Stimulated activated CD8-positive, alpha-beta memory T cell treated with anti-CD3 and anti-CD28 coated beads, Interleukin-4, amount 100 ng/mL, for 1 hour (primary cell): ENCODE measurements at places on chromosomes 1 and 21.

DNA sequence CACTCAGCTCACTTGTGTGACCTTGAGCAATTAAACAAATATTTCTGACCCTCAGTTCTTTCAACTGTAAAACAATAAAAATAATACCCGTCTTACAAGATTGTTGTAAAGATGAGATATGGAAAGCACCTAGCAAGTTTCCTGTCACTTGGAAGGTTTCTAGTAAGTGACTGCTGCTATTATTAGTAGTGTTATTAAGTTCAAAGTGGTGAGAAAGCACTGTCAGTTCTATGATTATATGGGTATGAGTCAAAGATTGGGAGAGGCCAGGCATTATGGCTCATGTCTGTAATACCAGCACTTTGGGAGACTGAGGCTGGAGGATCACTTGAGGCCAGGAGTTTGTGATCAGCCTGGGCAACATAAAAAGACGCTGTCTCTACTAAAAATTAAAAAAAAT, 145.4 kb downstream of the C1orf21 start:
- no peak for DNase-seq

- DNase-seq, result no peak
These were observed 27.7 kb upstream of the DYRK1A start for GRCh38 chr21:37338671-37339551.

DNA sequence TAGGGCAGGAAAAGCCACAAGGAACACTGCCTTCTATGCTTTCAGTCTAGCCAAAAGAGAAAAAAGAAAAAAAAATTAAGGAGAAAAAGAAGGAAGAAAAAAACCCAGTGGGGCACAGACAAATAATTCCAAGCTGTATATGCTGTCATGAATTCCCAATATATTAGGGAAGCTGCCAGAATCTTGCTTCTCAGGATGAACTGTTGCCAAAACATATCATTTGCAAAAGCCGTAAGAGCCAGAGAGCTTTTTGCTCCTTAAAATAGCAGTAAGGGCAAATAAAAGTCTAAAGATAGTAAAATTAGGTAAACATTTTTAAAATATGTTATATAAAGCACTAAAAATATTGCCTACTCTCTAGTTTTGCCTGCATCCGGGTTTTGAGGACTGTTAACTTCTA, 52.1 kb downstream of the PGM1 start:
- DNase-seq, result no peak

DNA sequence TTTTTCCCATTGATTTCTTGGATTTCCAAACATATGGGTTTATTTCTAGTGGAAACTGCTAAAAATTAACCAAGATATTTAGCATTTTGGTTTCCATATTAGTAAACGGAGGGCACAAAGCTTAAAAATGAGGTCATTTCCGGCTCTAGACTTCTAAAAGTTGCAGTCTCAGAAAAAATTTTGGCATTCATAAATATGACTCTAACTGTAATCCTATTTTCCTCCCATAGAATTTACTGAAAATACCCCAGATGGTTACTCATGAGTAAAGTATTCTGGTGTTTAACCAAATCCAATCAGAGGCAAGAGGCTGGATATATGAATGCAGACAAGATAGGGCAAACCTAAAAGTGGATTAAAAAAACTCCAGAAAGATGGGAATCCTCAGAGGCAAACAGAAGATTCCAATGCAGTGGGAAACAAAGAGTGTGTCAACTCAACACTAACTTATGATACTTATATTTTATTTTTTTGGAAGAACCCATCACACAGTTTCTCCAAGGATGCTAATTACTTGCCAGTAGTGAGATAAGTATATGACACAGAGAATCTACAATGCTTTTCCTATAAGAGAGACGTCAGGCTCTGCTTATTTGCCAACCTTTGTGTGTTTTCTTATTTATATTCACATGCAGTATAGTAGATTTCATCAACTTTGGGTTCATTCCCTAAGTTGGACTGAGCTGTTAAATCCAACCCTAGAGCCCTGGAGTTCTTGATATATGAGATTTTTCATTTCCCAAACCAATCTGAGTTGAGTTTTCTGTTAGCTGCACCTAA, 90.1 kb upstream of the BCL10 start:
- DNase-seq, result no peak

GRCh38 chr1:183487674-183488442, 15.6 kb downstream of the SMG7 start:
- no peak for DNase-seq

DNA sequence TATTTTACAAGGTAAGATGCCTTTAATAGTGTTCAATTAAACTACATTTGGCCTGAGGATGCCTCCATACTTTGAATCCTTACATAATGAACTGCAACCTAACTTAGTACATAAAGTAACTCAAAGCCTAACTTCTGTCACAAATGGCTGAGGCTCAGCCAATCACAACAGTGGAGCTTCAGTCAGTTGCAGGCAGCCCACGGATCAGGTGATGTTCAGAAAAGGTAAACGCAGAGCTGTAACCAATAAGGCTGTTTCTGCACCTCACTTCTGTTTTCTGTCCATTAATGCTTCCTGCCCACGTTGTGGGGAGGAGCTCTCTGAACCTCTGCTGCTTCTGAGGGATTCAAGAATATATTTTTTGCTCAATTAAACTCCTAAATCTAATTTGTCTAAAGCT, 94.8 kb upstream of the KIAA0040 start:
- no peak for DNase-seq

DNA sequence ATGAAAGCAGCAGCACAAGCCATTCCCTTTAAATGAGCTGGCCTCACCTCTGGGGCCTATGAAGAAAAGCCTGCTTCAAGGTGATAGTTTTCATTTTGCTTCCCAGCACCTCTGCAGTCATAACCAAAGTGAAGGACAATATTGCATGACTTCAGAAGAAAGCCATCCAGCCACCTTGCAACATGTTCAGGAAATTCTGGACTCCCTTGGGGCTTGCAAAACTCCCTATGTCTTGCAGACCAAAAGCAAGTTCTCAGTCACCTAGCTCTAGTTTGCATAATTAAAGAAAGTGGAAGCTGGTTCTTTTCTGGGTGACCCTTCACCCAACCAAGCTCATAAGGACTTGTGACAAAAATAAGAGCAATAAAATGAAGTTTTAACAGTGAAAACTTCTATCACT, 87.6 kb downstream of the GFI1 start:
- DNase-seq, result no peak

DNA sequence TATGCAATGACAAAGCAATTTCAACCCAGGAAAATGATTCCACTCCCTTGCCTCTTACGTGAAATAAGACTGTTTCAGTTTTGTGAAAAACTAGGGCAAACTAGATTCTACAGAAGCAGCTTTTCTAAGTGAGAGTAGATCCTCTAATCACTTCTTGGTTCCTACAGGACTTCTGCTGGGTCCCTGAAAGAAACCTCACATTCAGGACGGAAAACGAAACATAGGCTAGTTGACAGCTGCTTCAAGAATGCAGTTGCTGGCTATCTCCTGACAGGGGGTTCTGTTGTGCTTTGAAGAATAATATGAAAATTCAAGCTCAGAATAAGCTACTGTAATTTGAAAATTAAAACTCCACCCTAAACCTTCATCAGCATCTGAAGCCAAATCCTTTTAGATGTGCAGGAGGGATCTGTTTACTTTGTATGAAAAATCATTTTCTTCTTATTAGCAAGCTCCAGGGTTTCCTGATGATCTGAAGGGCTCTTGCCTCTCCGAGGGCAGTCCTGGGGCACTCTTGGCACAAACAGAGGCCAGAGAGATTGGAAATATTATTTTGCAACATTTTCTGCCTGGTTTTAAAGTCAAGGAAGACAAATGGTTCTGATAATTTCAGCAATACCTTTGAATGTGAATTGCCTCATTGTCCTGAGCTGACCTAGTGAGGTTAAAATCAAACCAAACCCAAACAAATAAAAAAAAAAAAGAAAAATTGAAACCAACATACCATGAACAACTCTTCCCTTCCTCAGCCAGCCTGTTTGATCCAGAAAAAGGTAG, 55.0 kb downstream of the NTMT2 start:
- no peak for DNase-seq

DNA sequence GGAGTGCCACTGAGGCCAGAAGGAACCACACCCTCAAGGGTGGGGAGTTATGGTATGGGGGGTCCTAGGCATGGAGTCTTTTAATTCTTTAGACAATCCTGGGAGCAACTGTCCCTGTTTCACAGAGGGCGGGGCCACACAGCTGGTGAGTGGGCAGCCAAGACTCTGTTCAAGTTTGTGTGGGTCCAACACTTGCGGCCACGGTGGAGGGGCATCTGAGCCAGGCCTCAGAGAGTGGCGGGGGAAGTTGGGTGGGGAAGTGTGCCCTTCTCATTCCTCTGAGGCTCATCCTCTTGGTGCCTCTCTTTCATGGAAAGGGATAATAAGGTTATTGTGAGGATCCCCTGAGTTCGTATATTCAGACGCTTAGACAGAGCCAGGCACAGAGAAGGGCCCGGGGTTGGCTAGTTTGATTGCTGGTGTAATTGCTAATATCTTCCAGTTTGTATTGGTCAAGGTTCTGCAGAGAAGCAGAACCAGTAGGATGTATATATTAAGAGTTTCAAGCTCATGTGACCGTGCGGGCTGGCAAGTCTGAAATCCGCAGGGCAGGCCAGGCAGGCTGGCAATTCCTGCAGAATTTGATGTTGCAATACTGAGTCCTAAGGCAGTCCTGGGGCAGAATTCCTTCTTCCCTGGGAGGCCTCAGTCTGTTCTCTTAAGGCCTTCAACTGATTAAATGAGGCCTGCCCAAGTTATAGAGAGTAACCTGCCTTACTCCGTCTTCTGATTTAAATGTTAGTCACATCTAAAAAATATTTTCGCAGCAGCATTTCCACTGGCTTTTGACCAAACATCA, 15.9 kb downstream of the PCSK9 start:
- no peak for DNase-seq

DNA sequence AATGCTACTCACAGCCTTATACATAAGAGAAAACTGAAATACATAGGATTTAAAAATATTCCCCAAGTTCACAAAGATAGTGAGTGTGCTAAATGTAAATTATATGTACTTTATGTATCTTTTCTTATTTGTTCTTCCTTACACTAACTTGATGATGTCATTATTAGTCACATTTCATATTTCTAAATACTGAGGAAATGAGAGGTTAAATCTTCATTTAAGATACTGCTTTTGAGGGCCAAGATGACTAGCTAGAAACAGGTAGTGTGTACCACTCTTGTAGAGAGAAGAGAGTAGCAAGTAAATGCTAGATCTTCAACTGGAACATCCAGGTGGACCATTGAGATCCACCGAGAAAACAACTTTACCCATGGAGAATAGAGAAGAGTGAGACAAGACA, 29.8 kb downstream of the PYHIN1 start:
- no peak for DNase-seq

DNA sequence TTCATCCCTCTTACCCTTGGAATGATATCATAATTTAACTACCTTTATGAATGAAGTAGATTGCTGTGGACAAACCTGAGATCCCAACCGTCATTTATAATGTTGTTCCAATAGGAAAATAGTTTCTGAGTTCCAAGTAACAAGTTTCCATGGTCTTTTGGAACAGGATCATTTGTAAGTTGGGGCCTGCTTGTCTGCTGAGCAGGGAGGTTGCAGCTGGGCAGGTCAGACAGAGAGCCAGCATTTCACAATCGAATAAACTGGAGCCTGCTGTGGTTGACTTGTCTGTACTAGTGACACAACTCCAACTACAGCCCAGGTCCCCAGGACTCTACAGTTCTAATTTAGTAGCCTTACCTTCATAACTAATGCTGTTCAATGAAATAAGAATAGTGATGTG, 18.6 kb upstream of the RALGPS2 start:
- no peak for DNase-seq

DNA sequence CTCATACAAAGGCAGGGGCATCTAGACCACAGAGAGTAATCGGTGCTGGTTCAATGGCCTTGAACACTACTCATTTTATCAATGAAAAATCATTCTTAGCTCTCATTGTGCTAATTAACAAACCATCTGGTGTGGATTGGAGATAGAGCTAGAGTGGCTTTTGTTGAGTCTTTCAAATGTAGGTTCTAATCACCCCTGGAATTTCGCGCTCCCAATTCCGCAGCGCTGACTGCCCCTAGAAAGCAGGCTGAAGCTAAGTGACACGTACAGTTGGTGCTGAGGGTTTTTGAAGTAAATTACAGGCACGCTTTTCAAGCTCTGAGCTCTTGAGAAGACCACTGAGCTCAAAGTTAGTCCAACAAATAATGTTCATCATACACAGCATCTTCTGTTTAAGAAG, 31.2 kb upstream of the CA6 start:
- no peak for DNase-seq

DNA sequence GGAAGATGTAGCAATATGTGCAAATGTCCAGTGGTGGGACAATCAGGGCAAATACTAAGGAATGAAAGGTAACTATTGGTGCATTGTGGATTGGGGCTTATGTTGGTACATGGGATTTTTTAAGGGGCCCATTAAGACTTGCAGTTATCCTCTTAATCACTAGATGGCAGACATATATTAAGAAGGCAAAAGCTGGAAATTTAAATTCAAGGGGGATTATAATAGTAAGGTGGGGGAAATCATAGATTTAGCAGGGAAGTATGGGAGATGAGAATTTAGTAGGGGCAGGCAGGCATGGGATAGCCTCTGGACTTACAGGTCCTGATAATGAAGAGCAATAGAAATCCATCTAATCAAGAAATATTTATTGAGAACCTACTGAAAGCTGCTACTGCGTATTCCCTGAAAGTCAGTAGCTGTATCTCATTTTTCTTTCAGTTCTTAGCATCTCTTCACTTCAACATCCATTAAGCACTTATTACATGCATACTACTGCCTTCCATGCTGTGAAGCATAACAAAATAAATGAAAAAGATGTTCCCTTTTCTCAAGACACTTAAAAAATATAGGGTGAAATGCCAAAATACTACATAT, 251.8 kb downstream of the CRB1 start:
- DNase-seq, result no peak

- DNase-seq, result no peak
These were observed 782 bp upstream of the SDE2 start for GRCh38 chr1:225999912-226000337.

DNA sequence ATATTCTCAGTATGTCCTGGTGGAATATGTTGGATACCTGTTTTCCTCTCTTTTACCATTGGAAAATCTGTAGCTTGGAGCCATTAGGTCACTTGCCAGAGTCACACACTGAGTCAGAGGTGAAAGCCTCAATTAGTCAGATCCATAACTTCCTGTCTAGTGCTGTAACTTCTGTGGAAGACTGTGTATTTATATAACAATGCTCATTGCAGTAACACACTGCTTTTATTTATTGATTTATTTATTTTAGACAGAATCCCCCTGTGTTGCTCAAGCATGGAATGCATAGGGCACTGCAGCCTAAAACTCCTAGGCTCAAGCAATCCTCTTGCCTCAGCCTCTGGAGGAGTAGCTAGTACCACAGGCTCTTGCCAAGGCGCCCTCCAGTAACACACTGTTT, 1.3 kb upstream of the DOCK7 start:
- DNase-seq, result no peak

DNA sequence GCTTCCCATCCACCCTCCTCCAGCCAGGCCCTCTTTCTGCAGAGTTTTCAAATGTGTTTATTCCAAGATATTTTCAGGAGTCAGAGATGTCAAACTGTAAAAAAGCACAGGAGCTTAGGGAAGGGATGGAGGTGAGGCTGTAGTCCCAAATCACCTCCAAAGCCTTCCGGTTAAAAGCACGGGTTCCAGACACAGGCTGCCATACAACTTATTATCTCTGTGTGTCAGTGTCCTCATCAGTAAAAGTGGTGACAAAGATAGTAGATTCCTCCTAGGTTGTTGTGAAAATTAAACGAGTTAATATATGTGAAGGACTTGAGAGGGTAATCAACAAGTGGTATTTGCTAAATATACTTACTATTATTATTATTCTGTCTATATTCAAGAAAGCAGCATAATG, 15.1 kb downstream of the S100A7A start:
- no peak for DNase-seq
